RWPE1 (cell line): ENCODE measurements at places on chromosomes 2 and 18.

DNA sequence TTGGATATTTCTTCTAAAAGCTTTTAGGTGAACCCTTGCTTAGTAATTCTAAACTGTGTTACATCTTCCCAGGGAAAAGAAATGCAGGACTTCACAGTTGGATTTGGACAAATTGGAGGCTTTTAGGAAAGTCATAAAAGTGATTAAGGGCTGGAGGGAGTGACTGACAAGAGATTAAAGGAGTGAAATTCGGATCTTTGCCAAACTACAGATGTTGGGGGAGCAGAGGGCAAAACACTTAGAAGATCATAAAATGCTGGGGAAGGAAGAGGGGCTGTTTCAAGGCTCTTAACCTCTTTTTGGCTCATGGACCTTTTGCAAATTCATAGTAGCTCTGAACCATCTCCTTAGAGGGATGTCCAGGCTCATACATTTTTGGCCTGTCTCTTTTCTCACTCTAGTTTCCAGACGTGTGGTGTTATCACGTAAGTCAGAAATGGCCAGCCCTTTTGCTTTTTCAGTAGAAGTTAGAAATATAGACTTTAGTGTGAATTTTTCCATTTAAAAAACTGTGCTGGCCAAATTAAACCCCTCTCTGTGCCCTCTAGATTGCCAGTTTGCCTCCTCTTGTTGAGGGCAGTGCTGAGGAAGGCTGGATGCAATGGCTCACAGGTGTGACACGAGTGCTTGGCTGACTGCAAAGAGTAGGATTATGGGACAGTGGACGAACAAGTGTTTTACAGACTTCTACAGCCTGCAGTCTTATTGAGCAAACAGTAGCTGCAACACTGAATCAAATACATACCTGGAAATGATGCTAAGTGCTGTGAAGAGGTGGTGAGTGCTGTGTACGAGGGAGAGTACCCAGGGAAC lies 109.9 kb downstream of the LYPD6B start:
- DNase-seq, result no peak

GRCh38 chr2:229297247-229297646 lies 26.2 kb upstream of the PID1 start:
- DNase-seq, result no peak

GRCh38 chr18:313931-314330 lies 46.1 kb upstream of the THOC1 start:
- DNase-seq, result no peak

DNA sequence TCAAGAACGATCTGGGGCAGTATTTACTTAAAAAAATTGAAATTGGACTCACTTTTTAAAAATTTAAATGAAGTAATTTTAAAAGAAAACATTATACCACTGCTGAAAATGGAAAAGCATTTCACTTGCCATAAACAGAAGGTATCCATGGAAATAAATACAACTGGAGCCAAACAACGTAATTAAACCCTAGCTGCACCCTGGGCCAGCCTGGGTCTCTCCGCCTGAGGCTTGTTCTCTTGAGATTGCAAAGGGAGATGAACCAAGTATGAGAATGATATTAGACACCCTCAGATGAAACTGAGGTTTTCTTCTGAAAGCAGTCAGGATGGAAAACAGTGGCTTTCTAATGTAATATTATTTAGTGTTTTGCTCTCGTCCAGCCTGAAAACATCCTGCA lies 264.4 kb downstream of the KCNE4 start:
- no peak for DNase-seq

DNA sequence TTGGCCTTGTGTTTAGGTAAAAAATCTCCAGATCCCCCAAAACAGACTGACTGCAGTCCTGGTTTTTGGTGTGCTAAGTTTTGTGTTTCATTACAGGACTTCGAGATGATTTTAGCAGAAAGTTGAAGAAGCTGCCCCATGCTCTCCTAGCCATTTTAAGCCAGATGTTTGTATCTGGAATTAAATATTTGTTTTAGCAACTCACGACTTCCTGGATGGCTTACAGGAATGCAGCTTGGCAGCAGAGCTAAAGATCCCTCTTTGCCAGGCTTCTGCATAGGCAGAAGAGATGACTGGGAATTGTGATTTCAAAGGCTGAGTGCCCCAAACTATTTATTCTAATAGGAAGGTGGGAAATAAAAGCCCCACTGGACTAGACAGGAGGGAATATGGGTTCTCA lies 31.1 kb downstream of the ONECUT2 start:
- DNase-seq, result no peak

DNA sequence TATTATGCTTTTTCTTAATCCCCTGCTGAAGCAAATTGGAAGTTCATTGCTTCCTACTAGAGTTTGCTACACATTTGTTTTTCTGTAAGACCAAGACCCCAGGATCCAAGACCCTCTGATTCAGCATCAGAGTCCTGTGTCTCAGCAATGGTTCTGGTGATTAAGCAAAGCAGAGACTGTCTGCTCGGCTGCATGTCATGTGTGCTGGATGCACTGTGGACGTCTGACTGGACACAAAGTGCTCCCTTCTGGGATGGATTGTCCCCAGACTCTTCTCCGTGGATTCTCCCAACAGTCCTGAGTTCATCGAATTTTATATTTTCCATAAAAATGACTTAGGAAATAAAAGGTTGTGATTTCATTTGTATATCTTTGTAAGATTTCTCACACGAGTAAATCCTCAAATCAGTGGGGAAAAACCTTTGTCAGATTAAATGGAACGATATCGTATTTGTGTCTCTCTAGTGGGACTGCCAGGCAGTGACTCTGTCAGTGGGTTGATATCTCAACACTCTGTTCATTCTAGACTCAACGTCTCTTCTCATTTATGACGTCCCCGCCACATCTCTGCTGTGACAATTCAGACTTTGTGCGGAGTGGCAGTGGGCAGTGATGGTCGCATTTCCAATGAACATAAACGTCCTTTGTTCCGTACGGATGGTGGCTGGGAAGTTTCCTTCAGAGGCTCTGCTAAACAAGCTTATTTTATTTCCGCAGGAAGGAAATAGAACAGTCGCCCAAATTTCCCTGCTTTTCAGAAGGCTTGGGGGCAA lies 58.6 kb downstream of the NCAPH start:
- DNase-seq, result no peak

DNA sequence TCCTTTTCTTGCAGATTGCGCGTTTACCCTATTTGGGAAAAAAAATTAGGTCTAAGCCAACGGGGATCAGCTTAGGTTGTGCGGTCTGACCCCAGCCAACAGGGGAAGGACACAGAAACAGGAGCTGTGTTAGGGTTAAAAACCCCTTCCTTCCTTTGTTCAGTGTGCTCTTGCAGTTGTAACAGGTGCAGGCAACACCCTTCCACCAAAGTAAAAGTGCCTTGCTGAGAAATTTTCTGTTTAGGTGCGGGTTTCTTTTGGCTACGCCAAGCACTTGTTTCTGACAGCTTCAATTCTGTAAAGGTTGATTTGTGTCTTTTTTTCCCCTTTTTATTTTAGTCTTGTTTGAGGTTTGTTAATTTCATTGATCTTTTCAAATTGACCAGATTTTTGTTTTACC lies 92.5 kb downstream of the PTPN4 start:
- DNase-seq, result no peak

DNA sequence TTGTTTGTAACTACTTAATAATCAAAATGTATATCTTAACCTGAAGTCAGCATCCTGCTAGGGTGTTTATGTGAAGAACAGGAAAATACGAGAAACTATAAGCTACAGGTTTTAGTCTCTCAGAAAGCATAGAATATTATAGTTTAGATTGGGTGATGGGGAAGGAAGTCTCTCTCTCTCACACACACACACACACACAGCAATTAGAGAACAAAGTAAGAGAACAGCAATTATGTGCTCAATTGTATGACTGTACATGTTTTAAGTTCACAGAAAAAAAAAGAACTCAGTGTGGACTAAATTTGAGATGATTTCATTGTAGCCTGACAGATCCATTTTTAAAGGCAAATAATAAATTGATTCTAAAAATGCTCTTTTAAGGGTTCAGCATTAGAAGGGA lies 94.3 kb upstream of the ZNF516 start:
- no peak for DNase-seq

DNA sequence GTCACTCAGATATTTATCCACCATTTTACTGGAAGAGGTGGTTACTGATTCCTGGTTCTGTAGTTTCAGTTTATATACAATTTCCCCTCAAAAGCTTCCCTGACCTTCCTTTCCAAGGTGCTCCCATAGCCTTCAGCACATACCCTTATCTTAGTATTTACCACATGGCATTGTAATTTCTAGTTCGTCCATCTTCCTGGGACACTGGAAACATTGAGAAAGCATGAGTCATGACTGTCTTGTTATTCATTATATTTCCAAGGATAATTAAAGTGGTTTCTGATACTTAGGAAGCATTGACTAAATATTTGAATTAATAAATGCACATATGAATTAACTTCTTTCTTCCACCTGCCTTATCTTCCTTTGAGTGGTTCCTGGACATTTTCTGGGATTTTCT lies 203.8 kb downstream of the ETAA1 start:
- peak; percentile 35 for DNase-seq

DNA sequence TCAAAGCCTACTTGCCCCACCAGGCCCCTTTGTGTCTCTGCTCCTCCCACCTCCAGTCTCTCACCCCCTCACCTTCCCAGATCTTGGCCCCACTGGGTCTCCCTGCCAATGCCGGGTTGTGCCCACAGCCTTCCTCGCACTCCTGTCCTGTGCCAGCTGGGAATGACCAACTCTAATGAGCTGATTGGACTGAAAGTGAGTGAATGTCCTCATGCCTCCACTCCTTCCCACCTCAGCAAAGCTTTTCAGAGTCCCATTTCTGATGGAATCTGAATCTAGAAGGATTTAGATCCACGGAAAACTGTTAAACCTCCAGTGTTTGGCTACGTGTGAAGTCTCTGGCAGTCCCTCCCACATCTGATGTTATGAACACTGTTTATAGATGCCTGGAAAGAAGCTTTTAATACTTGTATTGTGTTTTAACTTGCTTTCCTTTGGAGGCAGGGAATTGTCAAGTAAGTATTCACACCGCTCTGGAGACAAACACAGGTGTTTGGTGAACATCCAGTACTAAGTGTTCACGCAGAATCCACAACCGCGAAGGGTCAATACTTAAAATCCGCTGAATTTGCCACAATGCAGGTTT lies 103.9 kb downstream of the RTN4 start:
- DNase-seq, result no peak

GRCh38 chr2:132789066-132789465 lies 119.1 kb upstream of the LYPD1 start:
- no peak for DNase-seq

DNA sequence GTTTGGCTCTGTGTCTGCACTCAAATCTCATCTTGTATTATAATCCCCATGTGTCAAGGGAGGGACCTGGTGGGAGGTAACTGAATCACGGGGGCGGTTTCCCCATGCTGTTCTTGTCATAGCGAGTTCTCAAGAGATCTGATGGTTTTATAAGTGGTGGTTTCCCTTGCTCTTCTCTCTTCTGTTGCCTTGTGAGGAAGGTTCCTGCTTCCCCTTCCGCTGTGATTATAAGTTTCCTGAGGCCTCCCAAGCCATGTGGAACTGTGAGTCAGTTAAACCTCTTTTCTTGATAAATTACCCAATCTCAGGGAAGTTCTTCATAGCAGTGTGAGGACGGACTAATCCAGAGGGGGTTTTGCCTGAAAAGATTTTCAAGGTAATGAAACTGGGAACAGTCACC lies 245.4 kb downstream of the GALR1 start:
- DNase-seq, result no peak

DNA sequence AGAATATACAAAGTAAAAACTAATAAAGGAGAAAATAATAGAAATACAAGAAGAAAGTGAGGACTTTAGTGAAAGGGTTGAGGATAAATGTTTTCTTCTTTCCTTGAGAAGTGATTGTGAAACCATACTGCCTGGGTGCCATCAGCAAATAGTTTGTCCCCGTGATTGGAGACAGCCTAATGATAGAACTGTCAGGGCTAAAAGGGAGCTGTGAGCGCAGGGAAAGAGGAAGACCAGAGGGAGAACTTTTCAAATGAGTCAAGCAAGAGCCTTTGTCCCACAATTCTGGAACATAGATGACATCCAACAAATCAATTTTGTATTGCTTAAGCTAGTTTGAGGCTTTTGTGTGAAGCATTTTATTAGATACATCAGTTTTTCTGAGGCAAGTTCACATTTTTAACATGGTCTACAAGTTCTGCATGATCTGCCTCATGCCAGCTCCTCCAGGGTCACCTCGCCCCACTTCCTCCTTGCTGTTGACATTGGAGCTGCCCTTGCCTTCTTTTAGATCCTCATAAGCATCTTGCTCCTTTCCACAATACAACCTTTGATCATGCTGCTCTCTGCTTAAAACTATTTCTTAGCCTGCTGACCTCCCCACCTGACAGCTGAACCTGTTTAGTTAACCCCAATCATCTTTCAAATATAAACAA lies 213.4 kb upstream of the REG3G start:
- DNase-seq, result no peak

DNA sequence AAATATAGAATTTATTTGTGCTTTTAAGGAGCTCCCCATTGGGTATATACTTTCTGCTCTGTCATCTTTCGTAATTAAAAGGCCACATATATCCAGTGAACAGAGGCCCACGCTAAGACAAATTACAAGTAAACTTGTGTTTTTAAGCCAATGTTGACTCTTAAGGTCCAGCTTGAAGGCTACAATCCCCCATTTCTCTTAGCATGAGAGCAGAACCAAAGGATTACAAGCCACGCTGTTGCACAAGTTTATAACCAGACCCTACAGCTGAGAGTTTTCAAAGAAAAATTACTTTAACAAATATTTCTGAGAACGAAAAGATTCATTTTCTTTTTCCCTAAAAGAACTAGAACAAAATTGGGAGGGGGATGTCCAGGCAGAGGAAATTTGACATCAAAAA lies 471.0 kb downstream of the TXNL1 start:
- DNase-seq, result no peak

GRCh38 chr2:37775908-37776250 lies 104.4 kb upstream of the CDC42EP3 start:
- peak; percentile 23 for DNase-seq

GRCh38 chr2:130355578-130356431 lies at the start of gene PTPN18:
Gene PTPN18 (plus strand): TSS chr2:130356056. CDS start chr2:130356108, 52 bp downstream.
- peak; percentile 74 for DNase-seq

GRCh38 chr2:9629222-9630116 lies 1.3 kb downstream of the YWHAQ start:
- DNase-seq, result peak; percentile 41

GRCh38 chr2:81324046-81324445 lies 1019.5 kb upstream of the LRRTM1 start:
- DNase-seq, result no peak

GRCh38 chr18:3713166-3713565 lies 263.2 kb downstream of the TGIF1 start:
- DNase-seq, result no peak

- no peak for DNase-seq
These were observed 2.4 kb upstream of the OTOS start for GRCh38 chr2:240142859-240143258.

DNA sequence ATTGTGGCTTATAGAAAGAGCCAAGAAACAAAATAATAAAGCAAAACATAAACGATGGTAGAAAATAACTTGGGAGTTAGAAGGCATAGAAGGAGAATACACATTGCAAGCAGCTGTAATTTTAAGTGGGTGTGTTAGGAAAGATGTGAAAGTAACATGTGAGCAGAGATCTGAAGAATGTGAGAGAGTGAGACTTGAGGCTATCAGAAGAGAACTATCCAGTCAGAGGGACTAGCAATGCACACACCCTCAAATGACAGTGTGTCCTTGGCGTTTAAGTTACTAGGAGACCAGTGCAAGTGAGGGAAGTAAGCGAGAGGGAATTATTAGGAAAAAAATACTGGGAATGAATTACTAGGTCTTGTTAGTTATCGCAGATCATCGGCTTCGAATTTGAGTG lies 304.9 kb downstream of the DSEL start:
- no peak for DNase-seq

- no peak for DNase-seq
These were observed 17.4 kb downstream of the TPGS2 start for GRCh38 chr18:36811430-36811829.

GRCh38 chr18:864872-865273 lies 39.8 kb upstream of the ADCYAP1 start:
- DNase-seq, result peak; percentile 67
